ENCODE measurements at places on chromosomes 1 and 21. TPM values are rescaled to one million over a fixed set of nuclear protein-coding genes. Genes with fewer than 3 reads are reported as not detected.
A peak's percentile ranks its signal among the peaks of the same experiment; 100 is the strongest.

GRCh38 chr1:44076066-44076465 lies 42.6 kb upstream of the KLF17 start:
- DNase-seq: no peak

B4GALT3 gene
- 19.6 TPM for total RNA-seq

DNA sequence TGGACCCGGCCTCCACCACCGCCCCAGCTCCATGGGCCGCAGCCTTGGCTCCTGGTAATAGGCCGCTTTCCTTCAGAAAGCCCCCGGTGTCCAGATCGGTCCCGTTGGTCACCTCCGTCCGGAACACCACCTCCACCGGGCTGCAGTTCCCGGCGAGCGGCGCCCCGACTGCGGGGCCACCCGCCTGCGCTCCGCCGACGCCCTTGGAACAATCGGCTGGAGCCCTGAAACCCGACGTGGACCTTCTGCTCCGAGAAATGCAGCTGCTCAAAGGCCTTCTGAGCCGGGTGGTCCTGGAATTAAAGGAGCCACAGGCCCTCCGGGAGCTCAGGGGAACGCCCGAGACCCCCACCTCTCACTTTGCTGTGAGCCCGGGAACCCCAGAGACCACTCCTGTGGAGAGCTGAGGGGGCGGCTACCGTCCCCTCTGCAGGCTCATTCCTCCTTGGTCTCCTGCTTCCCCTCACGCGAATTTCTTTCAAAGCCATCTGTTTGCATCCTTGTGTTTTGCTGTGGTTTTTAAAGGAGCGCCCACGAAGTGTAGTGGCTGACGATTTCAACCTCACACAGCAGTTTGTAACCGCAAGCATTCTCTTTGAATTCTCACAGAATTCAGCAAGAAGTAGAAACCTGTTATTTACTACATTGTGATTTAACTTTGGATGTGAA lies 6.0 kb downstream of the FCRLB start:
- peak; percentile 48 for DNase-seq

HSPA6 gene
- 0.71 TPM for total RNA-seq

AGPAT3 gene
- 66.4 TPM for total RNA-seq

KLF17 gene
- total RNA-seq: not detected

MLLT11 gene
- total RNA-seq: 9.7 TPM

TGFB2 gene
- total RNA-seq: 1.8 TPM

DNA sequence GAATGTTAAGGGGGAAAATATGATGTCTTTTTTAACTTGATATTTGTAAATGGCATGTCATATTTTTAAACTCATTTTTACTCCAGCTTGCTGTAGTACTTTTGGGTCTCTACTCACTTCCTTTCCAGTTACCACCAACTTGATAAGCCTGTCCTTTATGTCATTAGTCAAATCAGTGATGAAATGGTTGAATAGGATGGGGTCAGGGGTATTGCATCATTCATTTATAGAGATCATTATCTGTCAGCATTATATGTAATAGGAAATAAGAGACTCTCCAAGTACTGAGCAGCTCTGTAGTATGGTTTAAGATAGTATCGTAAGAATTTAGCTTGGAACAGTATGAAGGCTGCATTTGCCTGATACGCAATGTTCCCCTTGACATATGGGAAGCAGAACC lies 227.3 kb downstream of the BRINP3 start:
- DNase-seq: no peak

DNA sequence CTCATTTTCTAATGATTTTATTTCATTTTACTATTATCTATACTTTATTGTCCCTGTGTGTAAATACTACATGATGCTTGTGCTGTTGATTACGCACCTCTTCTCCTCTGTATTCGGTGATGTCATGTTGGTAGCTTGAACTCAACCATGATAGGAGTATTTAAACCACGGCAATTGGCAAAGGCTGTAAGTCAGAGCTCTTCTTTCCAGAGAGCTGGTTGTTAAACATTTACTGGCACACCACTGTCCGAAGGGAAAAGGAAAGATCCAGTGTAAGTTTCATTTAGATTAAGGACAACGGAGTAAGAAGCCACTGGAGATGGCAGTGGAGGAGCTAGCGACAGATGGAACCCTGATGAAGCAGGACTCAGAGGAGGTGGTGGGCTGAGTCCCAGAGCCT lies 93.4 kb upstream of the KCNE2 start:
- DNase-seq: no peak

GRCh38 chr1:85118751-85119150 lies 70.5 kb upstream of the MCOLN3 start:
- no peak for DNase-seq

GRCh38 chr1:104933846-104934245 lies 1184.1 kb downstream of the AMY1C start:
- no peak for DNase-seq

- DNase-seq: no peak
These were observed 122.5 kb downstream of the ATG4C start for GRCh38 chr1:62906428-62906886.

Measured in right cardiac atrium (tissue), 5 donors.